ENCODE measurements at places on chromosomes 5 and 9. TPM values are rescaled to one million over a fixed set of nuclear protein-coding genes. Genes with fewer than 3 reads are reported as not detected.
A peak's percentile ranks its signal among the peaks of the same experiment; 100 is the strongest.

- DNase-seq = no peak
- H3K36me3 ChIP-seq = no peaks in the 10 kb centered on the region
- peaks cover 10% of the 10 kb centered on the region for H3K4me1 ChIP-seq
These were observed 10.9 kb upstream of the RIMOC1 start for GRCh38 chr5:41893074-41893851.

FCHSD1 gene
- 31.8 TPM for total RNA-seq

GRCh38 chr9:71861618-71862017 lies 49.4 kb downstream of the ABHD17B start:
- no peak for DNase-seq
- H3K27me3 ChIP-seq = no peaks in the 10 kb centered on the region
- H3K27ac ChIP-seq = no peak overlapping the region
- peaks cover 17% of the 10 kb centered on the region for H3K4me1 ChIP-seq

CNTNAP3 gene
- not detected for total RNA-seq

DNA sequence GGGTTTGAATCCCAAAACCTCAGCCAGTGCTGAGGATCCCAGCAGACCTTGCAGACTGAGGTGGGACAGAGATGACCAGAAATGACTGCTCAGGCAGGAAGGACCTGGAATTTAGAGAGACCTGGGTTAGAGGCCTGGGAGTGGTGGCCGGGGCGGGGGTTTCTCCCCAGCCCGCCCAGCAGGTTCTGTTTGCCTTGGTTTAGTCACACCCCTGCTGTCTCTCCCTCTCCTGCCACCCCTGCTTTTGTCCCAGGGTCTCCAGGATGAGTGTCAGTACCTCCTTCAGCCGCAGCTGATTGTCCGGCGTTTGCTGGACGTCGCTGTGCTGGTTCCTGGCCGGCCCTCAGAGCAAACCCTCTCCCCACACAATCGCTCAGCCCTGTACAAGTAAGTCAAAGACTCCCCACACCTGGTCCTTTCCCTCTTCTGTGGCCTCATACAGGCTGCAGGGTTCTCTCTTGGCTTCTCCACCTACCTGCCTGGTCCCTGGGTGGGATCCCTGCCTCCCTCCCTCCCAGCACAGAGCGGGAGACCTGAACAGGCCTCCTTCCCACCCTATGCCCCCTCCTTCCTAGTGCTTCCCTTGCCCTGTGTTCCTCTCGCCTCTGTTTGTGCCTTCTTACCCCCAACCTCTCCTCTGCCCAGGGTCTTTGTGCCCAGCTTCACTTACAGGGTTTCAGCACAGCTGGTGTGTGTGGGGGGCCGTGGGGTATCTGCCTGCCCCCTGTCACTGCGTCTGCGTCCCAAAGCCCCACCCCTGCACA lies 12.0 kb downstream of the TMEM8B start:
- no peak overlapping the region for H3K27ac ChIP-seq
- no peaks in the 10 kb centered on the region for H3K27me3 ChIP-seq
- no peaks in the 10 kb centered on the region for H3K36me3 ChIP-seq
- peaks cover 22% of the 10 kb centered on the region for H3K4me1 ChIP-seq
- no peak overlapping the region for H3K4me3 ChIP-seq

GABBR2 gene
- not detected for total RNA-seq

PTPRD gene
- total RNA-seq = not detected

LECT2 gene
- total RNA-seq = not detected

DNA sequence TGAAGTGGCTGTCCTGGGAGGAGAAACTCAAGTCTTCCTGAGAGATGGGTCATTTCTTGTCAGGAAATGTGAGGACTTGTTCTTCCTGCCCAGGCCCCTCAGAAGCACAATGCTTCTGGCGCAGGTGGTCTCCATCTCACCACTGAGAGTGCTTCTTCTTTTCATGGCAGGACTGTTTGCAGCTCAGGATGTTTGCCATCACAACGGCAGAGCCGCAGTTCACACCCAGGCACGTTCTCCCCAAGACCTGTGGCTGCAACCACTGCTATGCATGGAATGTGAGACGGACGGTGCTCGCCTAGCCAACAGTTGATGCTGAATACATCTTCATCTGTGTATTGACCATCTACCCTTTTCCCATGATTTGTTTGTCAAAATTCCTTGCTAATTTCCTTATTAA lies 216.3 kb downstream of the GADD45G start:
- H3K4me1 ChIP-seq = no peaks in the 10 kb centered on the region
- H3K36me3 ChIP-seq = no peaks in the 10 kb centered on the region
- DNase-seq = no peak
- peaks cover 4% of the 10 kb centered on the region for H3K27me3 ChIP-seq
- no peak overlapping the region for H3K27ac ChIP-seq
- no peak overlapping the region for H3K4me3 ChIP-seq

DNA sequence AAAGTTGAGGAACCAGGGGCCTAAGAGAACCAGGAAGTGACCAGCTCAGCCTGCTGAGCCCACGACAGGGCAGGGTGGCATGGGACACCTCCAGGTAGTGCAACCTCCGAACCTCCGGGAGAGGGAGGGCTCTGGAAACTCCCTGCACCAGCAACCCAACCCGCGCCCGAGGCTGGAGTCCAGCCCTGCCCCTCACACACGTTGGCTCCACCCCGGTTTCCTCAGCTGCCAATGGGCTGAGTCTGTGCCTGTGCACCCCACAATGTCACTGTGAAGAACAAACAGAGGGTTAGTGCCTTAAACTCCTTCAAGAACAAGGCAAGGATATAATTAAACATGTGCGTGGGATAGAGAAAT lies 17.0 kb upstream of the UNC5A start:
- DNase-seq = no peak
- H3K4me3 ChIP-seq = no peak overlapping the region
- no peaks in the 10 kb centered on the region for H3K4me1 ChIP-seq
- no peak overlapping the region for H3K27ac ChIP-seq
- no peaks in the 10 kb centered on the region for H3K36me3 ChIP-seq
- peaks cover 35% of the 10 kb centered on the region for H3K27me3 ChIP-seq

DNA sequence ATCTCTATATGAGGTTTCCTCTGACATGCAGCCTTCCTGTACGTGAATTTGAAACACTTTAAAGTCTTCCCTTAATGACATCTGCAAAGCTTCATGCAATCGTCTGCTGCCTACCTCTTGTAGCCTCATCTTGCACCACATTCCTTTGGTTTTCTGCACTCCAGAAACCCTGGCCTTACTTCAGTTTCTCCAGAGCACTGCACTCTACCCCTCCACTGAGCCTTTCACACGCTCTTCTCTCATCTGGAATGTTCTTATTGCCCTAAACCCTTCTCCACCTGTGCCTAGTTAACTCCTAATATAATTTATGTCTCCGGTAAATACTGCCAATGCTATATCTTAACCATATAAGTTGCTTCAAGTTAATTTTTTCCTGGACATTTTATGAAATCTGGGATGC lies 168.8 kb upstream of the SLC27A6 start:
- H3K4me1 ChIP-seq = no peaks in the 10 kb centered on the region
- no peaks in the 10 kb centered on the region for H3K36me3 ChIP-seq
- no peaks in the 10 kb centered on the region for H3K27me3 ChIP-seq
- H3K4me3 ChIP-seq = no peak overlapping the region

DNA sequence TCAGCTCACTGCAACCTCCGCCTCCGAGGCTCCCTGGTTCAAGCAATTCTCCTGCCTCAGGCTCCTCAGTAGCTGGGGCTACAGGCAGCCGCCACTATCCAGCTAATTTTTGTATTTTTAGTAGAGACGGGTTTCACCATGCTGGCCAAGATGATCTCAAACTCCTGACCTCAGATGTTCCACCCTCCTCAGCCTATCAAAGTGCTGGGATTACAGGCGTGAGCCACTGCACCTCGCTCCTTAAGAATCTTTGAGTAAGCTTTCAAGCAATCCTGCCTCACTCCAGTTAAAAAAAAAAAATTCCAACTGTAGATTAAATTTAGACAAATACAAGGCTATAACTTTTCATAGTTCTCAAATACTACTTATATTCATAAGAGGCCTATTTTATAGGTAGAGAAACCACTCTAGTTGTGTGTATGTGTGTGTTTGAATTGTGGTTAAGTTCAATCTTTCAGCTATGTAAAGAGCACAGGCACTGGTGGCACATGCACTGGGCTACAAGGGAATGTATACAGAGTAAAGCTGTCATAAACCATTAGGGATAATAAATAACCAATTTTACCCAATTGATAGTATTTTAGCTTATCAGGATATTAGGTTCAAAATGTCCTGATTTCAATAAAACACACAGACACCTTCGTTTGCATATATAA lies 50.6 kb upstream of the RAPGEF6 start:
- DNase-seq = no peak
- peaks cover 24% of the 10 kb centered on the region for H3K36me3 ChIP-seq
- no peak overlapping the region for H3K27ac ChIP-seq

DNA sequence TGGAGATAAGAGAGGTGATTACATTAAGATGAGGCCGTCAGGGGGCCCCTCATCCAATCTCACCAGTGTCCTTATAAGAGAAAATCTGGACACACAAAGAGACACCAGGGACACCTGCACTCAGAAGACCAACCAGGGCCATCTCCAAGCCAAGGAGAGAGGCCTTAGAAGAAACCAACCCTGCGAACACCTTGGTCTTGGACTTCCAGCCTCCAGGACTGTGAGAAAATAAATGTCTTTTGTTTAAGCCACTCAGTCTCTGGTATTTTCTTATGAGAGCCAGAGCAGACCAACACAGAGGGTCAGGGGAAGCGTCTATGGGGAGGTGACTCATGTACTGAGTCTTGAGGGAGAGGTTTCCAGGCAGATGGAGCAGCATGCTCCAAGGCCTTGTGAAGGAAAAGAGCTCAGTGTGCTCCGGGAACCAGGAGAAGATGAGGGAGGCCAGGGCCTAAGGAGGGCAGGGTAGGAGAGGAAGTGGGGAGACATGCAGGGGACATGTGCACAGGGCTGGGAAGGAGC lies 5.4 kb downstream of the PHYKPL start:
- H3K4me3 ChIP-seq = no peak overlapping the region
- peaks cover 43% of the 10 kb centered on the region for H3K4me1 ChIP-seq
- peak overlapping the region; percentile 14 for H3K27ac ChIP-seq
- no peak for DNase-seq
- peaks cover 74% of the 10 kb centered on the region for H3K36me3 ChIP-seq

DNA sequence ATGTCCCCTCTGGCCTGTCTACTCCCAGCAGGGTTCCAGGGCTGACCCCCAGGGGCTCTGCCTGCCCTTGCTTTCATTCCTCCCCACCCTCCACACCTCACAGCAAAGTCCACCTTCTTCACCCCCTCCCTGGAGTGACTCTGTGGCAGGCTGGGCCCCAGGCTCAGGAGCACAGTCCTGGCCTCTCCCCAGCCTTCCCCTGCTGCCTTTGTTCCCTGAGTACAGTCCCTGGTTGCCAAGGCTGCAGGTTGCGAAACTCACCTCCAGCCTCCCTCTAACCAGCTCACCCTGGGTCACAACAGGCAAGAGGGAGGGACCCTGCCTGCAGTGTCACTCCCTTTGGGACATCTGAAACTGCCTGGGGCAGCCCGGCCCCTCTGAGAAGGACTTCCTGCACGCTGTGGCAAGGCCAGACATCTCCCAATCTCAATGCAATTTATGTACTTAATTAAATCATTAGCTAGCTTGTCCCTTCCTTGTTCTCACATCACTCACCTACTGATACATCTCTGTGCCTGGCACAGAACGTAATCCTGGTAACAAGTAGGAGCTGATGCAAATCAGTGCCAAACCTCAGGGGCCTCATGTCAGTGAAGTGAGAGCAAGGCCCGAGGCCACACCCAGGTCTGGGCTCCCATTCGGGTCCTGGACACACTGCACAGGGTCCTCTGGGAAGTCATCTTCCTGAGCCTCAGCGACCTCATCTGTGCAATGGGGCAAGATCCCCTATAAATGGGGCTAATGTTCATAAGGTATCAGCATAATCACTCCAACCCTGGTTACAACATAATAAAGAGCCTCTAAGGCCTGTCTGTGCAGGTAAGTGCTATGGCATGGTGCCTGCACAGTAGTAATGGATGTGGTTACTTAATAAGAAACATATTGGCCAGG lies 27.3 kb upstream of the TRIM14 start:
- DNase-seq = no peak
- no peaks in the 10 kb centered on the region for H3K4me1 ChIP-seq
- no peak overlapping the region for H3K27ac ChIP-seq
- H3K4me3 ChIP-seq = no peak overlapping the region
- no peaks in the 10 kb centered on the region for H3K36me3 ChIP-seq

DNA sequence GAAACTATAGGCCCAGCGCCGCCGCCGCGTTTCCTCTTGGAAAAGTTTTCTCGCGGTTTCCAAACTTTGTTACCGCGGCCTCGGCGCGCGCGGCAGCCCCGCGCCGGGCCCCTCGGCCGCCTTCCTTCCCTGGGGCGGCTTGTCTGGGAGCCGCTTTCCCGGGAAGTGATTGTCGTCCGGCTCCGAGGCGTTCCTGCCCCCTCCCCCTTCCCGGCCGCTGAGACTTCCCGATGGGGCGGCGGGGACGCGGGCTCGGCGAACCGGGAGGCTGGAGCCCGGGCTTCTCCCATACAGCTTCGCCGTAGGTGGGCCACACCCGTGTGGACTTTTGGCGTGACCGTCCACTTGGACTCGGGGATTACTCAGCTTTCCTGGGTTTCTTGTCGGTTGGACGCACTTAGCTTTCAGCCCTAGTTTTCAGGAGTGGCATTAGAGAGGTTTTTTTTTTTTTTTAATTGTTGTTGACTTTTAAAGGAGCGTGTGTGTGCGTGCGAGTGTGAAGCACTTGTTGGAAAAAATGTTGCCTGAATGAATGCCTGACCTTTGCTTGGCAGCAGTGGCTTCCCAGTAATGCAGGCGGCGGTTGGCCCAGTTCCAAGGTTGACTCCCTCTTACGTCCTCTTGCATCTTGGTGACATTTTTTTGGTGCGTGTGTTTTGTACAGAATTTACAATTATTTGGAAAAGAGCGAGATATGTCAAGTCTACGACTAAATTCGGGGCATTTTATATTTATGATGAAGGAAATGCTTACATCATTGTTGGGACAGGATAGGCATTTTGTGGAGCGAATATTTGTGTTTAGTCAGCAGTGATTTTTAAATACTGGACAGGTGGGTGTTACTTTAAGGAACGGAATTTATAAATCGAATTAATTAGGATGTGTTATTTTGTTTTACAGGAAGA lies 821 bp downstream of the CTNNA1 start:
- peaks cover 18% of the 10 kb centered on the region for H3K36me3 ChIP-seq
- peaks cover 23% of the 10 kb centered on the region for H3K4me1 ChIP-seq
- H3K4me3 ChIP-seq = peak overlapping the region; percentile 77

HINT2 gene
- total RNA-seq = 62.7 TPM

DNA sequence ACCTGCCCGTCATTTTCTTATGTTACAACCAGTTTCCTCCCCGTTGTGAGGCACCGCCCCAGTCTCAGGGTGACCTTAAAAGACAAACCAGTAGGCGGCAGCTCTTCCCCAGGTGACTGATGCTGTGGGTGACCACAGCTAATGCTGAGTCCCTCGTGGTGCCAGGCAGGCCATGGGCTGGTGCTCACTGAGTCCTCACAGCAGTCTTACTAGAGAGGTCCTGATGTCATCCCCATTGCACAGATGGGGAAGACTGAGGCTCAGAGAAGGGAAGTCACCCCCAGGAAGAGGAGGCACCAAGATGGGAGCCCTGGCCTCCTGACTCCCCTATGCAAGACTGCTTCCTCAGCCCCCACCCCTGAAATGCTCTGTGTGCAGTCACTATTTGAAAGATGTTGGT lies 978 bp downstream of the CFAP157 start:
- DNase-seq = peak; percentile 66
- peaks cover 2% of the 10 kb centered on the region for H3K36me3 ChIP-seq
- H3K27me3 ChIP-seq = no peaks in the 10 kb centered on the region
- H3K4me1 ChIP-seq = peaks cover 21% of the 10 kb centered on the region
- no peak overlapping the region for H3K4me3 ChIP-seq
- no peak overlapping the region for H3K27ac ChIP-seq
